ENCODE measurements at places on chromosomes 6 and 20.

DNA sequence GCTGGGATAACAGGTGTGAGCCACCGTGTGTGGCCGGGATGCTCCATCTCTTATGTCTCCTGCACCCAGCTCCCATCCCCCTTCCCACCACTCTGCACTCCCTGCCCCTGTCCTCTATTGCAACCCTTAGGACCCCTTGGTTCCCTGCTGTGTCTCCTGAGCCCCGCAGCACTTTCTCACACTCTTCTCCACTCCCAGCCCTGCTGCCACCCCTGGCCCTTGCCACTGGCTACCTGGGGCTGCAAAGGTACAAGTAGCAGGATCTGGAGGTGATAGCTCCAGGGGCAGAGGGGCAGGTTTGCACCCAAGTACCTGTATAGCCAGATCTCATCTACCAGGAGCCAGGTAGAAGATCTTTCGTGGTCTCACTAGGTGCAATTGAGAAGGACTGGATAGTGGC, 6.6 kb upstream of the CPXM1 start:
- DNase-seq, result no peak

- DNase-seq, result no peak
Observed at GRCh38 chr6:61868507-61869080, 417.4 kb downstream of the KHDRBS2 start.

- no peak for DNase-seq
Observed at GRCh38 chr20:43376831-43377230, 80.9 kb upstream of the SRSF6 start.

DNA sequence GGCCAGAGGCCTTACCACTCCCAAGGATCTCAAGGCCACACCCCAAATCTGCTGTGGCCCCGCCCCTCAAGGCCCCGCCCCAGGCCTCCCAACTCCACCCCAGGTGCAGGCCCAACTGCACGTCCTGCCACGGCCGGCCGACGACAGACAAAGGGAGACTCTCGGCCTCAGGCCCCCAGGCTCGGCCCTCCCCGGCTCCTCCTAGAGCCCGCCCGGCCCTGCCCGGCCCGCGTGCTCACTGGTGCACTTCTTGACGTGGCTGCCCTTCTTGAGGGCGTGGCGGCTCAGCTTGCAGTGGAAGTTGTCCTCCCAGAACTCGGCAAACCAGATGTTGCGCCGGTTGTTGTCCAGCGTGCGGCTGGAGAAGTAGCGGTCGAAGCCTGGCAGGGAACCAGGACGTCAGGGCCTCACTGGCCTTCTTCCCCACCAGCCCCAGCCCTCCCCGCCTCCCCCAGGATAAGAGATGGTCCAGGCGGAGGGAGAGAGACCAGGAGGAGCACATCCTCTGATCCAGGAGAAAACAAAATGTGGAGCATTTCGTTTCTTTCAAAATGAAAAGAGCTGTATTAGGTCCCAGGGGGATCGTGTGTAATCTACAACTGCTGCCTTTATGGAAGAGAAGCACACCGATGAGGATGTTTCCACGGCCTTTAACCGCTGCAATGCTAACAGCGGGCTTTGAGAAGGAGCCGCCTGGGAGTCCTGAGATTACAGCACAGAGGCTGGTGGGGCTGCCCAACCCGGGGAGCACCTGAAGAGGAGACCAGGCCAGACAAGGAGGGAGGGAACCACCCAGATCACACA, 89.4 kb downstream of the GRM4 start:
- no peak for DNase-seq

DNA sequence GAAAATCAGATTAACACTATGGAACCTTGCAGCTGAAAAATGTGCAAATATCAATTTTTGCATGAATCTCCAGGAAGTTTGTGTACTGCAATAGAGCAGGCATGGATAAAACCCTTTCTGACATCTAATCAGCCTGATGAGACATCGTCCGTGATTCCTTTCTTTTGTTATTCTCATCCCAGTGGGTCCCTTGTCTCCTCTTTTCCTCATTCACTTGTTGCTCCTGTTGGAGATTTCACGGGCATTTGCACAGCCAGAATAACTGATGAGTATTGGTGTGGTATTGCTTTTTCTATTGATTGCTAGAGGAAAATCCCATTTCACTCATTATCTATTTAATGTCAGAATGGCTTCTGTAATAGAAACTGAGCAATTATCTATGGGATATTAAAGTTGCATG, 39.9 kb downstream of the SCGN start:
- no peak for DNase-seq
